Mesothelial cell of epicardium (in vitro differentiated cells): ENCODE measurements at places on chromosomes 13 and 19. TPM values are rescaled to one million over a fixed set of nuclear protein-coding genes. Genes with fewer than 3 reads are reported as not detected.

- peak; percentile 82 for DNase-seq
These were observed 12.9 kb downstream of the SPC24 start for GRCh38 chr19:11142528-11143171.

DNA sequence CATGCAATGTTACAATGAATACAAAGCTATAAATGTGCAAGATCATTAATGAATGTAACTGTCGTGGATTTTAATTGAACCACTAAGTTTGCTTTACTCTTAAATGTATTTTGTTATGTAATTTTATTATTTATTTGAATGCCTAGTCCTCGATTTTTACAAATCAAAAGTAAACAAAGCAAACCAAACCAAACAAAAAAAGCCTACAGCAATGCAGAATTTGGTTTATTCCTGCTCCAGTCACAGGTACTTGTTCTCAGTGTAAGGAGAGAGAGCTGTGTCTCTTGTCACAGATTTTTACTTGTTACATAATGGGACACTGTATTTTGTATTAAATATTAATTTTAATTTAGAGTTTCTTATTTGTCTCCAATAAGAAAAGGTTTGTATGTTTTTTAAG is 584.3 kb upstream of the SLITRK6 start:
- DNase-seq: no peak

GRCh38 chr13:61294467-61295191 is 121.0 kb downstream of the PCDH20 start:
- no peak for DNase-seq

DNA sequence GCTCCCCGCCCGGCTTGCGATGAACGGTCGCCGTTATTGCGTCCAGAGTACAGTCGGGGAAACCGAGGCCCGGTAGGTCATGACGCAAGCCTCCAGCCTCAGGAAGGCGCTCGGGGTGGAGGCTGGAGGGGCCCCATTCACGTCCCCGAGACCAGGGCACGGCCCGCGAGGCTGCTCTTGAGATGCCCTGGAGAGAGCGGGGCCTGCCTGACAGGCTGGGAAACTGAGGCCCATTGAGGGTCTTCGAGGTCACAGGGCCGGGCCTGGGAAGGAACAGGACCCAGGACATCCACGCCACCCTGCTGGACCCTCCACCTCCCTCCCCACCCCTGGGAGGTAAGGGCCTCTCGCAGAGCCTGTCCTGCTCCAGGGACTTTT is 367 bp downstream of the NDUFS7 start:
- no peak for DNase-seq

LSR gene
- total RNA-seq: 48.9 to 54.7 TPM (median 51.9 TPM) in 3 replicates

FAM216B gene
- not detected in 3 replicates for total RNA-seq

DNA sequence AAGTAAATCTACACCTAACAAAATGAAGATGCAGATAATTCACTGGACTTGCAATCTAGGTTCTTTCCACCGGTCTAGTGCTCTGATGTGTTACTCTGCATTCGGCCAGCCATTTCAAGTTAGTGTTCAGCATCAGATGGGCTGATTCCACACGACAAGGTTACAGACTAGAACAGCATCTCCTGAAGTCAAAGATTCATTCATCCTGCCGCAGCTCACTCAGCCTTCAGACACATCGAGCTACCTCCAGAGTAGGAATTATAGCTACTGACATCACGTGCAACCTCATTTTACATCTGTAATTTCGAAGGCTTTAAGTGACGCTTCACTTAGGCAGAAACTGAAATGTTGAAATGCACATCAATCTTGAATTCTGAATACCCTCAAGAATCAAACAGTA is 76.5 kb downstream of the LHFPL6 start:
- DNase-seq: no peak

DNA sequence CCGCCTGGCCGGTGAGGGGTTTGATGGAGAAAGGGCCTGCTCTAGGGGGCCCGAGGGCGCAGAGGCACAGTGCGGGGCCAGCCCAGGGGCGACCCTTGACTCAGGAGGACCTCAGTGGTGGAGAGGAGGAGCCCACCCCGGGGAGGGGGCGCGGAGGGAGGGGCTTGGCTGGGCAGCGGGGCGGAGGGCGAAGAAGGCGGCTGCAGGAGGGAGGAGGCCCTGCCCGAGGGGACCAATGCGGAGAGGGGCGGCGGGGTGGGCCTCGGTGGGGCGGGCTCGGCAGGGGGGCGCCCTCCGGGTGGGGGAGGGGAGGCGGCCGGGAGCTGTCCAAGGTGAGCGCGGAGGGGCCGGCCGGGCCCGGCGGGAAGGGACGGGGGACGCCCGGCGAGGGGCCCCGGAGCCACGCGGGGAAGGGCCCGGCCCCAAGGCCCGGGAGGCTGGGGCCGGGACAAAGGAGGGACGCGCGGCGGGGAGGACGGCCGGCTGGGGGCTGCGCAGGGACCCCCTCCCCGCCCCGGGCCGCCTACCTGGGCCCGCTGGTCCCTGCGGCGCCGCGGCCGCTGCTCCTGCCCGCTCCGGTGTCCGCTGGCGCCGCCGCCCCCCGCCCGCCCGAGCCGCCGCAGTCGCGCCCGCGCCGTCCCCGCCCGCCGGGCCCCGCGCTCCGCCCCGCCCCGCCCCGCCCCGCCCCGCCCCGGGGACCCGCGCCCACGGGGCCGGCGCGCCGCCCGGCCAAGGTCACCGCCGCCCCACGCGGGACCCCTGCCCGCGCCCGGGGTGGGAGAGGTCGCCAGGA is at the start of gene DIRAS1:
Gene DIRAS1 (minus strand): TSS at position 596 of the 793 bp plus-strand sequence. CDS start 3,566 bp downstream, outside the sequence.
- no peak for DNase-seq
